ENCODE measurements at places on chromosomes 7 and 10.
A peak's percentile ranks its signal among the peaks of the same experiment; 100 is the strongest.

DNA sequence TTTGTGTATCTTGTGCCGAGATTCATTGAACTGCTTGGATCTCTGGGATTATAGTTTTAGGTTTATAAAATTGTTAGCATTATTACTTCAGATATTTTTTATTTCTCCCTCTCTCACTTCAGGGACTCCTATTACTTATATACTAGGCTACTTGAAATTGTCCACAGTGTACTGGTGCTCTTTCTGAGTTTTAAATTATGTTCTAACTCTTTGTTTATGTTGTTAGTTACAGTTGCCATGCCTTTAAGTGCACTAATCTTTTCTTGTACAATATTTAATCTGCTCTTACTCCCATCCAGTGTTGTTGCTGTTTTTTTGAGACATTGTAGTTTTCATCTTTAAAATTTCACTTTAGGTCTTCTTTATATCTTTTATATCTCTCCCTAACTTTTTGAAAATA lies 13.1 kb downstream of the PLEKHS1 start:
- DNase-seq, result no peak

DNA sequence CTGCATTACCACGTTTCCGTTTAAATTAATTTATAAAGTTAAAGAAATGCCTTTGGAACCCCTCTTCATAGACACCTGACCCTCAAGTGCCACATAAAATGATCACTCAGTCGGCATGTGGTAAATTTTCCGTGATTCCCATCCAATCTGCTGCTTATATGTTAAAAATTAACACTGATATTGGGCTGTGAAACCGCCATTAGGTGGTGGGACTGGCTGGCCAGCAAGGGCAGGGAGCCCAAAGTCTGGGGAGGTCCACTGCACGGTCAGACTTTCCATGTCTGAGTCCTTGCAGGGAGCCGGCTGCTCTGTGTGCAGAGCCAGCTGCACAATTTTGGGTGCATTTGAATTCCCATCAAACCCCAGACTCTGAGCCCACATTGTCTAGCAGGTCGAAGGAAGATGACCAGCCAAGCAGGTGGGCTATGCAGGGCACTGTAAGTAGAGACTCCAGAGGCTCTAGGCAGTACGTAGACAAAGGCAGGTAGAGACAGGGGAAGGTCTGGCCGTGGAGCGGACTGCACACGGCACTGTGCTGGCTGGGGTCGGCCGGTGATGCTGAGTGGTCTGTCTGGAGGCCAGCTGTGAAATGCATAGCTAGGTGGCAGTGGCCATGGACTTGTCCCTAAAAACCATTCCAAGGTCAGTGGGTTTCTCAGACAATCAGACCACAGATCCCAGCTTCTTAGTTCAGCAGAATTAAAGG lies 122.9 kb downstream of the SH3PXD2A start:
- no peak for DNase-seq

- no peak for DNase-seq
Observed at GRCh38 chr10:4352414-4352961, 473.5 kb upstream of the AKR1E2 start.

DNA sequence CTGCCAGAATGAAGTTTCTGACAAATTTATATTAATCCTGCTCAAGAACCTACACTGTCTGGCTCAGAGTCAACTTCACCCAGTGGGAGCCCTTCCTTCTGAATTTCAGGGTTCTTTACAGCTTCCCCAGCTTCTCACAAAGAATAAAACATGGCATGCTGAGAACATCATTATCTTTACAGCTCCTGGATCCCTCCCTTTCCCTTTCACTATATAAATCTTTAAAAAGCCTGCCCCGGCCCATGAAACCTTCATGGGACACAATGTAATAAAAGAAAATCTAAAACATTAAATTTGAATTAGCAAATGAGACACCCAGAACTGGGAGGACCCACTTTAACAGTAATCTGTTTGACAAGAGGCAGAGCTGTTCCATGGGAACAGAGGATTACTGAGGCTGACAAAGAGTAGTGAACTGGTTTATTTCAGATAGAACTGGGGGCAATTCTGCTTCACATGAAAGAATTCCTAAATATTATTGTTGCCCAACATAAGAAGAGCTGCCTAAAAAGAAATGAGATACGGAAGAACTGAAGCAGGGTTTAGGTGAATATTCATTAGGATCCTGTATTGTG lies 222.8 kb downstream of the THSD7A start:
- DNase-seq, result no peak

GRCh38 chr7:8037151-8037550 lies 68.6 kb downstream of the GLCCI1 start:
- DNase-seq, result no peak

DNA sequence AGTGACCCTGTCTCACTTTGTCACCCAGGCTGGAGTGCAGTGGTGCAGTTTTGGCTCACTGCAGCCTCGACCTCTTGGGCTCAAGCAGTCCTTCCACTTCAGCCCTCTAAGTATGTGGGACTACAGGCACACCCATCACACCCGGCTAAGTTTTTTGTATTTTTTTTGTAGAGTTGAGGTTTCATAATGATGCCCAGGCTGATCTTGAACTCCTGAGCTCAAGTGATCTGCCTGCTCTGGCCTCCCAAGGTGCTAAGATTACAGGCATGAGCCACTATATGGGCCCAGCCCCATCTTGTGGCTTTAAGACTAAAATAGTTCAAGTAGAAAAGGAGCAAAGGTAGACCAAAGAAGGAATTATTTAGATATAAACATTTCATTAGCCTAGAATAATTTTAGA lies 65.5 kb downstream of the MLLT10 start:
- peak; percentile 35 for DNase-seq

DNA sequence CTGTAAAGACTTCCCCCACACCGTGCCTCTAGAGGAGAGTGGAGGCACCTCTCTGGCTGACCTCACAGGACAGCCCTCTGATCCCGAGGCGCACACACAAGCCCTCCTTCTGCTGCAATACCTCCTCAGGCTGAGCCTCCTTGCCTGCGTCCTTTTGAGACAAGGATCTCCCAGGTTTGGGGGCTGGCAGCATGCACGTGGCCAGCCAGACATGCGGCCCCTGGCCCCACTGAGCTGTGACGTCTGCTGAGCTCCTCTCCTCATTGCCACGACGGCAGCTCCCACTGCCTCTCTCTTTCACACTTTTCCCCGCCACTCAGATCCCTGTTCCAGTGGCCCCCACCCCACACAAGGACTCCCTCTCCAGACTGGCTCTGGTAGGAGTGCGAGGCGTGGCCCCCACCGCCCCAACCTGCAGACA lies 12.2 kb upstream of the DNAAF5 start:
- no peak for DNase-seq

GRCh38 chr7:151426441-151426903 lies 13.5 kb downstream of the CRYGN start:
- DNase-seq, result no peak

GRCh38 chr10:20624642-20625041 lies 272.5 kb downstream of the NEBL start:
- DNase-seq, result no peak

- DNase-seq, result peak; percentile 2
Observed at GRCh38 chr7:85014936-85015660, 171.8 kb downstream of the SEMA3D start.

- DNase-seq, result no peak
Observed at GRCh38 chr10:56745490-56745889, 384.4 kb upstream of the ZWINT start.

DNA sequence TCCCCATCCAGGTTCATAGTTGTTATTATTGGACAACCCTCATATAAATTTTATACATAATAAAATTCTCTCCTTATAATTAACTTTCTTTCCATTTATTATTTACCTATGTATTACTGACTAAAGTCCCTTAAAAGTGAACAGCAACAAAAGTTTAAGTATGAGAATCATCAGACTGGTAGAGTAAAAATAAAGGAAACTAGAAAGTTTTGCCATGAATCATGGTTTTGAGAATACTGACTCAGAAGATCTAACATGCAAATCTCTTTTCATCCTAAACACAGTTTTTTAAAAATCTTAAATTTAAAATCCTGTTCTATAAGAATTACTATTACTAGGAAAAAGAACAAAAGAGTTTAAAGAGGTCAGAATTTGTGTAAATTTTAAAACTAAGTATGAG lies 32.1 kb downstream of the HERC4 start:
- DNase-seq, result no peak

GRCh38 chr7:112084520-112084971 lies 121.7 kb downstream of the DOCK4 start:
- DNase-seq, result no peak

DNA sequence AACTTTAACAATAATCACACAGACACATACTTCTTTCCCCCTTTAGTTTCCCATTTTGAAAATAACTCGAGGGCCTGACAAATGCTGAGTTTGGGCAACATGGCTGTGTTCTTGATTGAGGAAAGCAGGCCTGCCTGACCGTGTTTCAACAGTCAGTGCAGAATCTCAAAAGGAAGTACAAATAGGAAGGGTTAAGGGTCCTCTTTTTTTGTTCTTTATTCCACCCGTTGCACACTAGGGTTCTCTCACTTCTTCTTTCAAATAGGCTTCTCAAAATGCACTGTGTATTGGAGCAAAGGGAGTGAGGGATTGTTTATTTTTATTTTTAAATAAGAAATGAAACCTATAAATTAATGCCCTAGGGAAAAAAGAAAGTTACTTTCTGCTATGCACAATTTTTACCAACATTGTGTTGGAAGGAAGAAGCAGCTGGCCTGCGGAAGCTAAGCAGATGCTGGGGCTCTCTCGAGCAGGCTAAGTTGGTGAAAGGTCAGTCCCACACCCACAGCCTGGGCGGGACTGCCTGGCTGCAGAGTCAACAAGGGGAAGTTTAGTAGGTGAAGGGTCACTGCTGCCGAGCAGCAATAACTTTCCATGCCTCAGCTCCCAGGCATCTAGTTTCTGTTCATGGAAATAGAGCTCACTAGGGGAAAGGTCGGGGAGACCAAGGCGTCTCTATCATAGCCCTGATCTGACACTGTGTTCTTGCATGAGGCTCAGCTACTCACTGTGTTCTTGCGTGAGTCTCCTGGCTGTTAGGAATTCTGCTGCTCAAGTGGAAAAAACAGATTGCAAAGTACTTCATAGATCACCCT lies 12.2 kb upstream of the PDK4 start:
- peak; percentile 77 for DNase-seq

DNA sequence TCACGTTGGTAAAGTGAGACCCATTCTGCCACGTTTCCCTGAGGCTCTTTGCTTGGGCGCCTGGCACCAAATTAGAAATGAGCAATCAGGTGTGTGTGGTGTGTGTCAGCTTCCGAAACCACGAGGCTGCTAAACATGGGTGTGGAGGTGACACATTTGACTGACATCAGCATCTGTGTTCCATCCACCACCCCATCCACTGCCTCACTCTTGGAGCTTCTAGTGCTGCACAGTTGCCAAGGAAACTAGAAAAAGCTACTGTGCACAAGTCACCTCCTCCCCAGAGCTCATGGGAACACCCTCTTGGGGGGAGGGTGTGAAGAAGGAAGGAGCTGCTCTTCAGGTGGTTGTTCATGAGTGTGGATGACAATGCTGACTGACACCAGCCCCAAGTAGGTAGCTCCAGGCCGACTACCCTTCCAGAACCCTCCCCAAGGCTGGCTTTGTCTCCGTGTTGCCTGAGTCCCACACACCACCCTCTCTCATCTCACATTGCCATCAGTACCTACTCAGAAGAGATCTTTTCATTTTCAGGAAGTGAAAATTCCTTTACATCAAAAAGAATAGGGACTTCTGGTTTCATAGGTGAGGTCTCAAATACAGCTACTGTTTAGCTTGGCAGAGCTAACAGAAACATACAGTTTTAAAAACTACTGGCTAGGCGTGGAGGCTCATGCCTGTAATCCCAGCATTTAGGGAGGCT lies 152.2 kb downstream of the TMEM178B start:
- DNase-seq, result no peak

GRCh38 chr10:48833674-48834073 lies 106.0 kb downstream of the LRRC18 start:
- DNase-seq, result no peak
